Peyer's patch (tissue), 4 donors: ENCODE measurements at places on chromosomes 2 and 18. TPM values are rescaled to one million over a fixed set of nuclear protein-coding genes. Genes with fewer than 3 reads are reported as not detected.

GRCh38 chr2:218180467-218181114, 13.8 kb upstream of the CXCR1 start:
- peak; percentile 79 for DNase-seq

DNA sequence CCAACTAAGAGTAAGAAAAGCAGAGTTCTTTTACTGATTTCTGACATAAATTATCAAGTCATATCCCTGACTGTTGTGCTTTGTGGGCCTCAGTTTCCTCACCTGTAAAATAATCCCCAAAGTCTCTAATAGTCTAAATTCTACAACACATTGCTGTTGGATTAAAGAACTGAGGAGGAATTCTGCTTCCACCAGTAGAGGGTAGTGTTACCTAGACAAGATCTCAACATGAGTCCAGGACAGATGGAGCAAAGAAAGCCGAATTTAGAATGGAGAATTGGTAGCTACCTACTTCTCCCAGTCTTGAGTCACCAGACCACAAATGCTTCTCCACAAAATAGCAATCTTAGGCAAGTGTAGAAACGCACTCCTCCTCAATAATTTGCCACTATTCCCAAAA, 462.5 kb upstream of the FSHR start:
- no peak for DNase-seq

DNA sequence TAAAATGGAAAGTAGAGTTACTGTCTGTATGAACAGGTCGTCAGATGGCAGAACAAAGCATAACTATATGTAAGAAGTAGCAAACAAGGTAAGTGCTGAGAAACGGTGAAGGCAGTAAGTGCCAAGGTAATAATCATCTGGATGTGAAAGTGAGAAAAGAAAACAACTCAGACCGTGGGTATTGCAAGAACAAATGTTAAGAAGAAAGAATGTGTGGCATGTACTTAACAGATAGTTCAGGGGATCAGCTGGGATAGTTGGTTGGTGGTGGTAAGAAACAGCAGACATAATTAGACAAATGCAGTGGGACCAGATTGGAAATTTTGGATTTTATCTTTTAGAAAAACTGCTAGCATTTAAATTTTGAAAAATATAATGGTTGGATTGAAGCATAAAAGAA, 375.8 kb upstream of the NXPH2 start:
- DNase-seq: no peak

- DNase-seq: no peak
Measured at GRCh38 chr2:119749477-119750012, 10.2 kb upstream of the PTPN4 start.

The SCN9A gene
- total RNA-seq: 19.8 TPM

DNA sequence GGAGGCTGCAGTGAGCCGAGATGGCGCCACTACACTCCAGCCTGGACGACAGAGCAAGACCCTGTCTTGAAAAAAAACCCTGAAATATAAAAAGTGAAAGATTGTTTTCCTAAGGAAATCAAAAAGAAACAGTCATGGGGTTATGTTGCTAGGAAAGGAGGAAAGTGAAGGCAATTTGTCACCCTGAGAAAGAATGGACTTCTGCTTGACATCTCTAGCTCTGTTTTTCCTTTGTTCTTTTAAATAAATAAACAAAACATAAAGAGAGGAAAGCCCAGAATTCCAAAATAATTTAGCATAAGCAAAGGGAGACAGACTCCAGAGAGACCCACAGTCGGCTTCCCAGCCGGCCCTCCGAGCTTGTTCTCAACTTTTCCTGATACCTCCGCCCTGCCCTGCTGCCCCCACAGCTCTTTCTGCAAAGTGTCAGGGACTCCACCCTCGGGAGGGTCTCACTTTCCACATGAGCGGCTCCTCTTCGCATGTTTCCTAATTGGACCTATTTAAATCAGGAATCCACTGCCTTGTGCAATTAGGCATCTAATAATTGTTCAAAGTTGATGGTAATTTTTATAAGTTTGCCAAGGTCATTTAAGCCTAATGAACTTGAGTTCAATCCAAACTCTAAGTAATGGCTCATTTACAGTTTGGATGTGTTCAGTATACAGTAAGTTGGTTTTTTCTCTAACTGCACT, 49.8 kb upstream of the COPS8 start:
- no peak for DNase-seq

GRCh38 chr2:120815292-120815691, 79.6 kb downstream of the GLI2 start:
- DNase-seq: no peak

DNA sequence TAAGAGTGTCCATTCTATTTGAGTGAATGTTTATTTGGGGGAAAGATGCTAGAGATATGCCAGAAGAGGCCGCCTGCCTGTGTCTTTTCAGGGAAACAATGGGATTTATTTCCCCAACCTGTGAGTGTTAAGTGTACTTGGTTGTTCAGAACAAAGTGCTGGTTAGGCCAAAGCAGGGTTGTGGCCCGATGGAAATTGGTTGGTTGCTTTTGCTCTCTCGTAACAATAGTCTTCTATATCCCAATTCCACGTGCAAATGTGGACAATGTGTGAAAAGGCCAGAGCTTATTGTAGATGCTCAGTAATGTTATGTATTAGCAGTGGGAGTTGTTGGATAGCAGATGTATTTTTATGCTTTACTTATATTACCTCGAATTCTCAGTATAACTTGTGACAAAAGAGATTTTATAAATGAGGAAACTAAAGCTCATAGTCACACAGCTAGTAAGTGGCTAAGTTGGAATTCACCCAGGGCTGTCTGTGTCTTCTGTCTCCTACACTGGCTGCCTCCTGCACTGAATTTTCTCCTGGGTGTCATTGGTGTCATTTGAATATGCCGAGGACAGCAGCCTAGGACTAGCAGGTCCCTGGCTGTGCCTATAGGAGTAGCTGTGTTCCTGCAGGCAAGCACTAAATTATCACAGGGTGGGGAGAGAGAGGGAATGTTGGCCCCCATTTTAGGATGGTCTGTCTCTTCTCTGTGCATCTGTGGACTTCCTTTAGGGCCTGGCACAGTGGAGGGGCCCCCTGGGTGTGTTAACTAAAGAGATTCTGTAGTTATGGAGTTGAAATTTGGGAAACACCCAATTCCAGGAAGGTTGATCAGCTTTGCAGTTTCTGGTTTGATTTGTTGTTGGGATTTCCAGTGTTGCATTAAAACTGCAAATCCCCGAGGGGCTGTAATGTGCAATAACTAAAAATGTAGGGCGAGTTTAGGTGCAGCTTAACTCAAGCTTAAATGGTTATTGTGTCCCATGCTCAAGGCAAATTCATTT, 21.6 kb downstream of the GPD2 start:
- no peak for DNase-seq

The CFAP53 gene
- total RNA-seq: 0.80 TPM

- no peak for DNase-seq
Measured at GRCh38 chr18:4391859-4392258, 63.2 kb downstream of the DLGAP1 start.

The GPR35 gene
- total RNA-seq: 266 TPM

The FANCL gene
- total RNA-seq: 42.7 TPM

- DNase-seq: no peak
Measured at GRCh38 chr18:60865801-60866200, 467.4 kb upstream of the CDH20 start.

- DNase-seq: no peak
Measured at GRCh38 chr2:123451542-123451941, 573.5 kb upstream of the CNTNAP5 start.

DNA sequence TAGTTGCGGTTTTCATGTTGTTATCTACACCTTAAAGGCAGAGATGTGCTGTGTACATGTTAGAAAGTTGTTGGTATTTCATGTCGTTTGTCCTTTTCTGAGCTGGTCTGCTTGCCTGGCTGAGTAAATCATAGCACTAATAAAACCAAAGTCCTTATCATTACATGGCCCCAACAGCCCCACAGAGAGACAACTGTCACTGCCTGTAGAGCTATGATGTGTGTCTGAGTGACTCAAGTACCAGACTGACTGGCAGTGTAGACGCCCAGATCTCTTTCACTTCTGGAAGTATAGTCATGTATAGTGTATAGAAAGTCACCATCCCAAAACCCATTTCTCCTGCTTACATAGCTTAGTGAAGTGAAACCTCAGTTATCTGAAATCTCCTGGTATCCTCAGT, 4.3 kb downstream of the SOCS6 start:
- DNase-seq: no peak
